ENCODE measurements at places on chromosomes 3 and 15.

- DNase-seq = no peak
These were observed 191.6 kb downstream of the SV2B start for GRCh38 chr15:91291673-91292072.

- DNase-seq = no peak
These were observed 17.4 kb downstream of the FILIP1L start for GRCh38 chr3:100096866-100097265.

- DNase-seq = no peak
These were observed 14.4 kb downstream of the CGGBP1 start for GRCh38 chr3:88044411-88044810.

- DNase-seq = no peak
These were observed 350.3 kb downstream of the ZBTB20 start for GRCh38 chr3:114796796-114797195.

DNA sequence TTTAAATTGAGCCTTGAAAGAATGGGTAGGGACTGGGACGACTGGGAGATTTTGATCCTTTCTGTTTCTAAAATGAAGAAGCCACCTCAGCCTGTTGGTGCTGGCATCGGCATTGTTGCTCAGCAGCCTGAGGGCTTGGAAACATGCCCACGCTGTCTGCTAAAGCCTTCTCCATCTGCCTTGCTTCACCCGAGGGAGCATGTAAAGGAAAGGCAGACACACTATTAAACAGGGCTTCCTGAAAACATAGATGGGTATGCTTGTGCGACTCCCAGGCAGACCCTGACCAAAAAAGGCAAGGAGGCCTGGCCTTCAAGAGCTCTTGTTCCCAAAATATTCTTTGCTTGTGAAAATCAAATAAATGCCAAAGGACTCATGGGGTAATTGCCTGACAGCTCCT is 84.2 kb upstream of the SLC4A7 start:
- peak; percentile 18 for DNase-seq

- DNase-seq = no peak
These were observed 38.5 kb upstream of the XCR1 start for GRCh38 chr3:46065750-46066256.

DNA sequence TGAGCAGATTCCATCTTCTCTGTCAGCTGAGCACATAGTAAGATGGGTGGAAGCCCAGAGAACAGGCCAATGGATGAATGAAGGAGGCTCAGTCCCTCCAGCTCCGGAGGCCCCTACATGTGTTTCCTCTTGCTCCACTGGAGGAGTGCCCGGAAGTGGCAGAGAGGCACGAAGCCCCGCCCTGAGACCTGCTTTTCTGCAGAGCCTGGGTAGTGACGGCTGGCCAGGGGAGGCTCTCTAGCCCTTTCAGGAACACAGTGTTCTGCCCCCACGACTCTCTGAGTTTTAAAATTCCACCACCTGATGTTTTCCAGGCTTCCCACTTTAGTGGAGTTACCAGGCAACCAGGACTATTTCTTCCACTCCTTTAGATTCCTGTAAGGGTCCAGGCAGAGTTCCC is 149.4 kb upstream of the SLC6A11 start:
- DNase-seq = no peak
